ENCODE measurements at places on chromosomes 6 and 20.

GRCh38 chr6:42963855-42964605 lies 3.5 kb downstream of the GNMT start:
- H3K27me3 ChIP-seq, result no peaks in the 10 kb centered on the region
- H3K27ac ChIP-seq, result no peak overlapping the region

DNA sequence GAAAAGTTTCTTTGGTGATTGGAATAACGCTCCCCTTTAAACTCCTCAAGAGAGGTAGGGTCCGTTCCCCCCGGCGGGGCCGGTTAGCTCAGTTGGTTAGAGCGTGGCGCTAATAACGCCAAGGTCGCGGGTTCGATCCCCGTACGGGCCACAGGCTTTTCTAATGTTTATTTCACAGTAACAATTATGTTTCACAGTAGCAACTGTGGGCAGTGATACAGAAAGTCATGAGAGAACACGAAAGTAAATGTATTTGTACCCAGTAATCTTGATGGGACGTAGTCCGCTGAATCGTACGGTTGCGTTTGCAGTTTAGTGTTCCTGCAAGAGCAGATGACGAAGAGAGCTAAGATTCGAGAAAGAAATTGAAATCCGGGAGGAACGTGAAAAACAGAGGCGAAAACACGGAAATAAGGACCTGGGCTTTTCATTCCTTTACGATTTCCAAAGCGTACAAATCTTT lies 505.5 kb downstream of the PRIM2 start:
- H3K27me3 ChIP-seq, result no peaks in the 10 kb centered on the region
- H3K4me1 ChIP-seq, result no peaks in the 10 kb centered on the region
- H3K27ac ChIP-seq, result no peak overlapping the region
- no peak overlapping the region for H3K4me3 ChIP-seq
- DNase-seq, result no peak
- no peaks in the 10 kb centered on the region for H3K36me3 ChIP-seq

- no peak overlapping the region for H3K27ac ChIP-seq
- no peaks in the 10 kb centered on the region for H3K27me3 ChIP-seq
- no peak overlapping the region for H3K4me3 ChIP-seq
- peaks cover 24% of the 10 kb centered on the region for H3K36me3 ChIP-seq
- no peaks in the 10 kb centered on the region for H3K4me1 ChIP-seq
These were observed 12.1 kb downstream of the ACSS2 start for GRCh38 chr20:34888468-34888867.

DNA sequence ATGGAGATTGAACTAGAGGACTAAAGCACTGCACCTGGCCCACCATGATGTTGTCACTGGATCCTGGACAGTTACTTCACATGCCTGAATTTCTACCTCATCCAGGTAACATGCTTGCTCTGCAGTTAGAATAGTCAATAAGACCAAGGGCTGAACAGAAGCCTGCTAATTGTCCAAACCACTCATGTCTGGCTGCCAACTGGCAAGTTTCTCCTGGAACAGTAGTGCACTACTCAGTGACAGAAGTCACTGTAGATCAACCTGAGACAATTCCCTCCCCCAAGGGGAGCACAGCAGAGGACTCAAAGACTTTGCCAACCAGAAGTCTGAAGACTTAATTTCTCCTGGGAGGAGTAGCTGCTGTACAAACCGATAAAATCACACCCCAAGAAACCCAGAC lies 454.6 kb upstream of the MARCKS start:
- no peaks in the 10 kb centered on the region for H3K4me1 ChIP-seq
- no peak overlapping the region for H3K4me3 ChIP-seq
- no peak overlapping the region for H3K27ac ChIP-seq
- no peak for DNase-seq
- no peaks in the 10 kb centered on the region for H3K27me3 ChIP-seq

- DNase-seq, result no peak
- H3K27ac ChIP-seq, result no peak overlapping the region
- no peaks in the 10 kb centered on the region for H3K27me3 ChIP-seq
- no peak overlapping the region for H3K4me3 ChIP-seq
These were observed 262.0 kb downstream of the BMP7 start for GRCh38 chr20:57004416-57004815.

- peaks cover 5% of the 10 kb centered on the region for H3K36me3 ChIP-seq
- no peak overlapping the region for H3K27ac ChIP-seq
- DNase-seq, result no peak
- H3K27me3 ChIP-seq, result no peaks in the 10 kb centered on the region
- peaks cover 4% of the 10 kb centered on the region for H3K4me1 ChIP-seq
- peak overlapping the region; percentile 27 for H3K4me3 ChIP-seq
These were observed 120.9 kb downstream of the COL12A1 start for GRCh38 chr6:75084872-75085381.

GRCh38 chr6:36082318-36082717 lies 48.0 kb upstream of the MAPK13 start:
- DNase-seq, result no peak
- H3K4me3 ChIP-seq, result no peak overlapping the region
- no peaks in the 10 kb centered on the region for H3K27me3 ChIP-seq
- no peak overlapping the region for H3K27ac ChIP-seq

DNA sequence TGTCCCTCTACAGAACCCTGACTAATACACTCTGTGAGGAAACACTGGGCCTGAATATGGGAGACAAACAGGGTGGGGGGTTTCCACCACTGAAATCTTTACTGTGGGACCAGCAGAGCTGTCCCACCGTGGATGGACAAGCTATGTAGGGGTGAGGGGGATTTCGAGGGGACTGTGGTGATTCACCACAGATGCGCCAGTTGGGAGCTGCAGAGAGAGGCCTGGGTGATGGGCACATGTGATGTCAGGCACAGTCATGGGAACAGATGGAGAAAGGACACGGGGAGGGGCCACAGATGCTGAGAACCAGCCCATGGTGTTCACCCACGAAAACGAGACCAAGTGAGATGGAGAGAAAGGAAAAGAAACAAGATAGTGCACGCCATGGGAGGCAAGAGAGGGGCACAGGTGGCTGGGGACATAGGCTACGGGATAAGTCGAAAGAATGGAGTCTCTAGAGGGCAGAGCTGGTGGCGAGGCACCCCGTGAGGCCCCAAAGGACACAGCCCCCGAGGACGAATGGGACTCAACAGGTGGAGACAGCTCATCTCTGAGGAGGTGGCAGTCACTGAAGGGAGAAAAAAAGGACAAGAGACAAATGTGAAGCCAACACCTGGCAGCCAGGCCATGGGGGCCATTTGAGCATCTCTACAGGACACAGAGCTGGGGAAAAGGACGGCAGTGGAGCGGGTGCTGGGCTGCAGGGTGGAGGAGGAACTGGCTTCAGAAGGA lies 10.5 kb upstream of the RAMACL start:
- no peak for DNase-seq
- no peaks in the 10 kb centered on the region for H3K36me3 ChIP-seq
- H3K4me3 ChIP-seq, result no peak overlapping the region
- H3K4me1 ChIP-seq, result peaks cover 43% of the 10 kb centered on the region

GRCh38 chr6:80541181-80541580 lies 434.7 kb downstream of the BCKDHB start:
- no peak overlapping the region for H3K4me3 ChIP-seq
- DNase-seq, result no peak
- no peaks in the 10 kb centered on the region for H3K27me3 ChIP-seq
- no peaks in the 10 kb centered on the region for H3K4me1 ChIP-seq

GRCh38 chr20:60851826-60852704 lies 400.0 kb upstream of the CDH4 start:
- H3K27ac ChIP-seq, result no peak overlapping the region
- no peak for DNase-seq
- no peaks in the 10 kb centered on the region for H3K4me1 ChIP-seq
- H3K27me3 ChIP-seq, result no peaks in the 10 kb centered on the region

GRCh38 chr20:49420811-49421295 lies 61.6 kb downstream of the KCNB1 start:
- H3K36me3 ChIP-seq, result no peaks in the 10 kb centered on the region
- H3K4me1 ChIP-seq, result no peaks in the 10 kb centered on the region
- DNase-seq, result no peak
- no peaks in the 10 kb centered on the region for H3K27me3 ChIP-seq
- H3K27ac ChIP-seq, result no peak overlapping the region
- no peak overlapping the region for H3K4me3 ChIP-seq

DNA sequence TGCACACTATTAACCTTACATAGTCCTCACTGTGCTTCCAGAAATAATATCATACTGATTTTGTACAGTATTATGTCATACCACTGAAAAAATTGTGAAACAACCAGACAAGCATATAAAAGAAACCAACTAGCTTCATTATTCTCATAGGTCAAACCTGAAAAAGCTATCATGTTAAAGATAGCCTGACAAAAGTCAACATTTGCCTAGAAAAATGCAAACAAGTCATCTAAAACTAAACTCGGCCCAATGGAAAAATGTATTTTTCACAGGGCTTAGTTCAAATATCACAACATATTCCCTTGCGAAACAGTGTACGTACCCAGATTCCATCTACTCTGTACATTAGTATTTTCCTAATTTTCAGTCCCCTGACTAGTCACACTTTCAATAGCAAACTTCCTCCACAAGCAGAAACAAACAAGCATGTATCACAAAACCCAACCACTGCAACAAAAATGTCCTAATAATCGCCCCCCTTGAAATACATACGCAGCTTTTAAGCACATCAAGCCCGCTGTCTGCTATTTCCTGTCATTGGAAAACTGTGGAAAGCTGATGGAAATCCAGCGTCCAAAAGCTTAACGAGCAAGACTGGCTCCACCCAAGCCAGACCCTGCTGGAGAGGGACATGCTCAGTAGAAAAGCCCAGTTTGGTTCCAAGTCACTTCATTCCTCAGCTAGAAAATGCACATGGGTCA lies 93.1 kb downstream of the EPB41L2 start:
- H3K27me3 ChIP-seq, result no peaks in the 10 kb centered on the region
- peak overlapping the region; percentile 40 for H3K4me3 ChIP-seq
- H3K27ac ChIP-seq, result peak overlapping the region; percentile 54

DNA sequence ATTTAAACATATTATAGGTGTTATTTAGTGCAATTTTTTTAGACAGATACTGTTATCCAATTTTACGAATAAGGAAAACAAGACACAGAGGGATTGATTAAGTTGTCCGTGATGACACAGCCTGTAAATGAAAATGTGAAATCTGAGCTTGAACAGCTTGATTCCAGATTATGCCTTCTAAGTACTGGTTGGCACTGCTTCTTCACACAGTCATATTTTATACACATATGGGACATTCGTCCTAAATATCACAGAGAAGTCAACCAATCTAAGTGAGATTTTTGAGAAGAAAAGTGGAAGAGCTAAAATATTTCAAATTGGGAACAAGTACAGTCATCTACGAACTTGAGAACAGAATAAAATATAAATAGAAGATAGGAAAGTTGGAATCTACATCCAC lies 756.3 kb downstream of the BCKDHB start:
- no peak overlapping the region for H3K4me3 ChIP-seq
- no peaks in the 10 kb centered on the region for H3K36me3 ChIP-seq
- DNase-seq, result no peak

- H3K36me3 ChIP-seq, result no peaks in the 10 kb centered on the region
- no peaks in the 10 kb centered on the region for H3K27me3 ChIP-seq
- no peak for DNase-seq
- H3K27ac ChIP-seq, result no peak overlapping the region
These were observed 242.7 kb downstream of the CLIC5 start for GRCh38 chr6:45772886-45773495.

GRCh38 chr6:2876210-2877056 lies 26.7 kb downstream of the SERPINB9 start:
- DNase-seq, result peak; percentile 73
- no peaks in the 10 kb centered on the region for H3K36me3 ChIP-seq
- H3K27me3 ChIP-seq, result no peaks in the 10 kb centered on the region

DNA sequence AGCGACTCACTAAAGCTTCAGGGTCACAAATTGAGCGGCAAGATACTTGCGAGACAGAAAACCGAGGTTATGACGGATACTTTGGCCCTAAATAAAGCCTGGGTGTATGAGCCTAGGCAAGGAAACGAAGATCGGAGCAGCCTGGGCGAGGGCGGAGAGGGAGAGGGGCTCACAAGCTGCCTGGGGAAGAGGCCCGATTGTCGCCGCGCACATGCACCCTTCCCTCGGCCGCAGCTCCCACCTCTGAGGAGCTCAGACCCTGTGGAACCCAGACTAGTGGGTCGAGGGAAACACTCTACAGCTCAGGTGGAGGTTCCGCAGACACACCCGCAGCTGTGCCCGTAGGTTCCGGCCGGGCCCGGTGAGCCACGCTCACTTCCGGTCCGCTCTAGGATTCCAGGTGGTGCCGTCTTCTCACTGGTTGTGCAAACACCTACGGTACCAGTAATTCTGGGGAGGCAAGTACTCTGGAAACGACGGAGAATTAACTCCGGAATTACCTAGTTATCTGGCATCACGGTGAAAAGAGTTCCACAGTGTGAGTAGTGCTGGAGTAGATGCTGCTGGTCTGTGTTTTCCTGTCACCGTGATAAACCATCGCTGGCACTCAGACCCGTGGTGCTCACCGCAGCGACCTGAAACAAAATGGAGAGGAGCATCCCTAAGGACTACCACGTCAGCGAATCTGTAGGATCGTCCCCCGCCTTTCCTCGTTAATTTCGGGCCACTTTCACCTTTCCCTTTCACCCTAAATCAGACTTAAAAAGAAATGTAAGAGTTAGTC lies 61.5 kb downstream of the GPX5 start:
- H3K4me3 ChIP-seq, result peak overlapping the region; percentile 55
- H3K27me3 ChIP-seq, result no peaks in the 10 kb centered on the region
- no peaks in the 10 kb centered on the region for H3K4me1 ChIP-seq
- no peaks in the 10 kb centered on the region for H3K36me3 ChIP-seq
- no peak overlapping the region for H3K27ac ChIP-seq

DNA sequence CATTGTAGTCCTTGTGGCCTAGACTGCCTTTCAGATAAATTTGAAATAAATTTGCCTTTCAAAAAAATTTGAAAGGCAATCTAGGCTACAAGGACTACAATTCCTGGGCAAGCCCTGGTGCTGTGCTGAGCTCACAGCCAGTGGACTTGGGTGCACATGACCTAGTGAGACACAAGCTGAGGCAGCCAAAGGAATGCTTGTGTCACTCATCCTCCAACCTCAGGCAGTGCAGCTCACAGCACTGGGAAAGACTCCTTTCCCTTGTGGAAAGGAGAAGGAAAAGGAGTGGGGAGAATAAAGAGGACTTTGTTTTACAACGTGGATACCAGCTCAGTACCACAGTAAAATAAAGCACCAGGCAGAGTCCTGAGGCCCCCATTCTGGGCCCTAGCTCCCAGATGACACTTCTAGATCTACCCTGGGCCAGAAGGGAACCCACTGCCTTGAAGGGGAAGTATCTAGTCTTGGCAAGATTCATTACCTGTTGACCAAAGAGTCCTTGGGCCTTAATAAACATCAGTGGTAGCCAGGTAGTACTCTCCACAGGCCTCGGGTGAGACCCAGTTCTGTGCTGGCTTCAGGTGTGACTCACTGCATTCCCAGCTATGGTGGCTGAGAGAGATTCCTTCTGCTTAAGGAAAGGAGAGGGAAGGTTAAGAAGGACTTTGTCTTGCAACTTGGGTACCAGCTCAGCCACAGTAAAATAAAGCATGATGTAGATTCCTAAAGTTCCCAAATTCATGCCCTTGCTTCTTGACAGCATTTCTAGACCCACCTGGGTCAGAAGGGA lies 659.7 kb upstream of the FLRT3 start:
- no peak overlapping the region for H3K27ac ChIP-seq
- no peaks in the 10 kb centered on the region for H3K4me1 ChIP-seq
- no peak overlapping the region for H3K4me3 ChIP-seq
- H3K27me3 ChIP-seq, result no peaks in the 10 kb centered on the region
